Pancreas (tissue), 10 donors: ENCODE measurements at places on chromosomes 2 and 18. TPM values are rescaled to one million over a fixed set of nuclear protein-coding genes. Genes with fewer than 3 reads are reported as not detected.

The LYPD6 gene
- polyA plus RNA-seq: 1.8 TPM

The CROCC2 gene
- polyA plus RNA-seq: 0.05 TPM

The ANKAR gene
- 4.7 TPM for polyA plus RNA-seq

The EFEMP1 gene
- 25.7 TPM for polyA plus RNA-seq

The MERTK gene
- 3.5 TPM for polyA plus RNA-seq

The CNTNAP5 gene
- polyA plus RNA-seq: 0.11 TPM

The CLK1 gene
- 573 TPM for polyA plus RNA-seq

The SERPINB3 gene
- not detected for polyA plus RNA-seq

The SKA1 gene
- polyA plus RNA-seq: 0.15 TPM

GRCh38 chr2:59322870-59323269 is 1081.7 kb upstream of the FANCL start:
- no peaks in the 10 kb centered on the region for H3K27me3 ChIP-seq
- no peaks in the 10 kb centered on the region for H3K4me1 ChIP-seq
- H3K36me3 ChIP-seq: no peaks in the 10 kb centered on the region
- DNase-seq: no peak

DNA sequence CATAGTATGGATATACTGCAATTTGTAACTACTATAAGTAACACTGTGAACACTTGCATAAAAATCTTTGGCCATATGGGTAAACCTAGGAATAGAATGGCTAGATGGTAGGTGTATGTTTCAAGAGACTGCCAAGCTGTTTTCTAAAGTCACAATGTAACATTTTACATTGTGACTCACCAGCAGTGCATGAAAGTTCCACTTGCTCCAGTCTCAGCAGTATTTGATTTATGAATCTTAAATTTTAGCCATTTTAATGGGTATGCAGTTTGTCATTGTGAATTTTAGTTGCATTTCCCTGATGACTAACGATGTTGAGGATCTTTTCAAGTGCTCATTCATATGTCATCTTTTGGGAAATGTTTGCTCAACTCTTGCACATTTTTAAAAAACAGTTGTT is 86.1 kb downstream of the FARSB start:
- H3K4me3 ChIP-seq: no peak overlapping the region
- no peak for DNase-seq
- H3K36me3 ChIP-seq: no peaks in the 10 kb centered on the region
- no peaks in the 10 kb centered on the region for H3K4me1 ChIP-seq
- no peak overlapping the region for H3K27ac ChIP-seq

DNA sequence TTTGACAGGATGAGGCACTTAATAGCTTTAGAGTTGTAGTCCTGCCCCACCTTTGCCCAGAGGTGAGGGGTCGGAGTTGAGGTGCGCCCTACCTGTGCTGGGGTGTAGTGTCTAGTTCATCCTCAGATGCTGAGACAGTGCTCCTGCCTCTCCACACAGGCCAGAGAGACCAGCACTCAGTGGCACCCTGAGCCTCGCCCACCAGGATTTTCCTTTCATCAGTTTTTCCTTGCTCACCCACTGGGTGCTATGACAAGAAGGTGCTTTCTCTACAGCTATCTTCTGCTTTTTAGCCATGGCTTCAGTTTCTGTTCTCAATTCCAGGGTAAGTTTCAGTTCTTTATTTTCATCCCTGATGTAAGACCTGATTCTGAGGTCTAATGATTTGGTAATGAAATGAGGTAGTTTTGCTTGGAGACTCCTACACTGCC is 16.8 kb upstream of the TMEM131 start:
- H3K27ac ChIP-seq: no peak overlapping the region
- no peaks in the 10 kb centered on the region for H3K36me3 ChIP-seq
- H3K27me3 ChIP-seq: no peaks in the 10 kb centered on the region

- H3K27ac ChIP-seq: no peak overlapping the region
- H3K4me3 ChIP-seq: no peak overlapping the region
- no peaks in the 10 kb centered on the region for H3K27me3 ChIP-seq
- peaks cover 7% of the 10 kb centered on the region for H3K4me1 ChIP-seq
- no peak for DNase-seq
Measured at GRCh38 chr2:14910654-14911053, 278.1 kb downstream of the LRATD1 start.

- H3K4me1 ChIP-seq: peaks cover 25% of the 10 kb centered on the region
- H3K27ac ChIP-seq: peak overlapping the region; percentile 19
- H3K27me3 ChIP-seq: no peaks in the 10 kb centered on the region
- no peak for DNase-seq
Measured at GRCh38 chr2:55112229-55113031, 62.2 kb upstream of the RTN4 start.

GRCh38 chr2:221779614-221780067 is 207.5 kb upstream of the EPHA4 start:
- H3K27me3 ChIP-seq: no peaks in the 10 kb centered on the region
- no peaks in the 10 kb centered on the region for H3K4me1 ChIP-seq
- H3K27ac ChIP-seq: no peak overlapping the region
- H3K36me3 ChIP-seq: no peaks in the 10 kb centered on the region

GRCh38 chr2:99421469-99421868 is 68.3 kb downstream of the REV1 start:
- peaks cover 7% of the 10 kb centered on the region for H3K36me3 ChIP-seq
- no peak overlapping the region for H3K27ac ChIP-seq
- no peaks in the 10 kb centered on the region for H3K4me1 ChIP-seq
- no peak overlapping the region for H3K4me3 ChIP-seq

GRCh38 chr18:63697097-63697660 is 5.6 kb upstream of the SERPINB11 start:
- no peak overlapping the region for H3K27ac ChIP-seq
- no peak overlapping the region for H3K4me3 ChIP-seq
- DNase-seq: no peak
- no peaks in the 10 kb centered on the region for H3K4me1 ChIP-seq
- H3K27me3 ChIP-seq: no peaks in the 10 kb centered on the region

GRCh38 chr2:241770185-241770935 is 6.3 kb upstream of the GAL3ST2 start:
- no peak overlapping the region for H3K4me3 ChIP-seq
- no peaks in the 10 kb centered on the region for H3K27me3 ChIP-seq
- H3K36me3 ChIP-seq: no peaks in the 10 kb centered on the region
- DNase-seq: no peak

DNA sequence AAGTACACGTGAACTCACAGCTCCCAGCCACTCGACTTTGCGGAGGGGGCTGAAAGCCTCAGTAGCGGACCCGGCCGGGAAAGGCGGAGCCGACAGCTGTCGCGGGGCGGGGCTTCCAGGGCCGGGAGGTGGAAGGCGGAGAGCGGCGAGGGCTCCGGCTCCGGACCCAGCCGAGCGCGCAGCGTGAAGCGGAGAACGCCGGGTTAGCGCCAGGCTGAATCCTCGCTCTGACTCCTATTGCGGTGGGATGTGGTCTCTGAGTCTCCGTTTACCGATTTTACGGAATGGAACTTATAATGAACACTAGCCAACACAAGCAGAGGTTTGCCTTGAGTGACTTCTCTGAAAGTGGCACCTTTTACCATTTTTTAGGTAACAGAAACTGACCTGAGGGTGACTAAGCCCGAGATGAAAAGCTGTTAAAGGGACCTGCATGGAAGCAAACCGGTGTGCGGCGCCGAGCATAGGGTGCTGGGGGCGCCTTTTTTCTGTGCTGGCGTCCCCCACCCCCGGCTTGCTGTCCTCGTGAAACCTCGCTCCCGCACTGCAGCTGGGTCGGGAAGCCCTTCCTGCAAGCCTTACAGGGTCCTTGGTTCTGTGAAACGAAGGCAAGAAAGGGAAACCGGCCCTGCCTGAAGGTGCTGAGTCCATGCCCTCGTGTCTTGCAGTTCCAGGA is 72.9 kb downstream of the EN1 start:
- no peaks in the 10 kb centered on the region for H3K27me3 ChIP-seq
- H3K4me3 ChIP-seq: peak overlapping the region; percentile 15

DNA sequence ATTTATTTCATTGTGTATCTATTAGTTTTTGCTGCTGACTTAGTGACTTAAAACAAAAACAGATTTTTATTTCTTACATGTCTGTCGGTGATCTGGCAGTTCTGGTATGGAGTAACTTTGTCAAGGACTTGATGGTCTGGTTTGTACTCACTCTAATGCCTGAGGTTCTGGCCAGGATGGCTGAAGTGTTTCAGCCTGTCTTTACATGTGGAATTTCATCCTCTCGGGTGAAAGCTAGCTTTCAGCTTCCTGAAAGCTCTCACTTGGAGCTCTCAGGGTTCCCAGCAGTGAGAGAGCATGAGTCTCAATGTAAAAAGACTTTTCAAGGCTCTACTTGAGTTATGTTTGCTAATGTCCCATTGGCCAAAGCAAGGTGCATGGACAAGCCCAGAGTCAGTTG is 216.4 kb downstream of the NR4A2 start:
- H3K4me1 ChIP-seq: no peaks in the 10 kb centered on the region
- DNase-seq: no peak
- no peaks in the 10 kb centered on the region for H3K27me3 ChIP-seq
- H3K36me3 ChIP-seq: no peaks in the 10 kb centered on the region

DNA sequence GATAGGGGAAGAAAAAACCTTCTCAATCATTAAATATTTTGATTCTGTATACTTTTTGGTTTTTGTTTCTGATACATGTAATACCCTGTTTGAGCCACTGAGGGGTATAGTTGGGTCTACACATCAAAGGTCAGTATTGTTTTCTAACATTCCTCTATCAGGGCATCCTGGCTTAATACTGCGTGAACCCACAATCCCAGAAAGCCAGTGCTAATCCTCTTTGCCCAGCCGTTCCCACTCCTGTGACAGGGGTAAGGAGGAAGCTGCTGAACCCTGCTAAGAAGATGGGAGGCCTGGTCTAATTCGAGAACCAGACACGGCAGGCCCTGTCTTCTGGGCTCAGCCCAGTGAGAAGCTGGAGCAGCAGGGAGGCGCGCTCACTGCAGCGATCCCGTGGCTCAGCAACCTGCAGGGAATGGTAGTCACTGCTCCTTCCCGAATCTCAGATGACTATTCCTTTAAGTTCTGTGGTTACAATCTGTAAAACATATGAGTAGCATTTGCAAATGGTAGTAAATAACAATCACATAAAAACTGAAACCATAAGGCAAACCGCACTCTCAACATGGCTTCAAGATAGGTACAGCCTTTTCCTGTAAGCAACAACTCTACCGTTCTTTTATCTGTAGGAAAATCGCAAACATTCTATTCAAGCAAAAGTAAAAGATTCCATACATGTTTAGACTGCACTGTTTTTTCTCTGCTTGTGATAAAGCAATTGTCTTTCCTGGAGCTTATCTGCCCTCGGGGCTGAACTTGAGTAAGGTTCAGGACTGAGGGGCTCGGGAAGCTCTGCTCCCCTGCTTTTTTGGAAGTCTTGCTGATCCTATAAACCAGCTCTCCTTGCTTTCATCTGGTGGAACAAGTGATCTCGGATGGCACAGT is 87.0 kb downstream of the EPB41L3 start:
- no peaks in the 10 kb centered on the region for H3K27me3 ChIP-seq
- no peak for DNase-seq
- H3K36me3 ChIP-seq: no peaks in the 10 kb centered on the region
- no peaks in the 10 kb centered on the region for H3K4me1 ChIP-seq
- no peak overlapping the region for H3K27ac ChIP-seq
- H3K4me3 ChIP-seq: no peak overlapping the region

- no peak for DNase-seq
- no peaks in the 10 kb centered on the region for H3K36me3 ChIP-seq
- H3K4me1 ChIP-seq: no peaks in the 10 kb centered on the region
- no peak overlapping the region for H3K4me3 ChIP-seq
Measured at GRCh38 chr2:104861351-104862057, 7.6 kb downstream of the POU3F3 start.

GRCh38 chr2:240421381-240421780 is 14.1 kb upstream of the GPC1 start:
- no peaks in the 10 kb centered on the region for H3K4me1 ChIP-seq
- H3K27ac ChIP-seq: no peak overlapping the region
- no peak overlapping the region for H3K4me3 ChIP-seq

DNA sequence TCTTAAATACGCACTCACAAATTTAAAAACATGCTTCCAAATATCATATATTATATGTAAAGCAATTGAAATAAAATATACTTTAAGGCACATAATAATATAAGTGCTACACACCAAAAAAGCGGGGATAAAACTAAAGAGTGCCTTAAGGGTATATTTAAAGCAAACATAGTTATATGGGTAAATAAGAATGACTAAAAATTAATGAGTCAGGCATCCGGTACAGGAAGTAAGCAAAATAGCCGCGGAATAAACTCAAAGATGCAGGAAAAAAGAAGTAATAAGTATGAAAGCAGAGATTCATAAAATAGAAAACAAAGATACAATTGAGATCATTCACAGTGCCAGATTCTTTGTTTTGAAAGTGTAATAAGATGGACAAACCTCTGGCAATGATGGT is 503.5 kb upstream of the SOX11 start:
- no peaks in the 10 kb centered on the region for H3K4me1 ChIP-seq
- H3K27ac ChIP-seq: no peak overlapping the region
- no peak for DNase-seq
- H3K4me3 ChIP-seq: no peak overlapping the region
- no peaks in the 10 kb centered on the region for H3K36me3 ChIP-seq
- H3K27me3 ChIP-seq: no peaks in the 10 kb centered on the region

DNA sequence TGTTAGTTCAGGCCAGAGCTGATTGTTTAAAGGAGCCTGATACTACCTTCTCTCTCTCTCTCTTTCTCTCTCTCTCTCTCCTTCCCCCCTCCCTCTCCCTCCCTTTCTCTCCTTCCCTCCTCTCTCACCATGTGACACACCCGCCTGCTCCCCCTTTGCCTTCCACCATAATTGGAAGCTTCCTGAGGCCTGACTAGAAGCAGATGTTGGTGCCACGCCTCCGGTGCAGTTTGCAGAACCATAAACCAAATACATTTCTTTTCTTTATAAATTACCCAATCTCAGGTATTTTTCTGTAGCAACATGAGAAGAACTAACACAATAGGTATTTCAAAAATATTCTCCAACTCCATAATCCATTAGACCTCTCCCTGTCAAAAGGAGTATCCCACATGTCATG is 62.4 kb downstream of the ANKRD62 start:
- no peak overlapping the region for H3K4me3 ChIP-seq
- no peaks in the 10 kb centered on the region for H3K36me3 ChIP-seq
- no peaks in the 10 kb centered on the region for H3K27me3 ChIP-seq
- no peak overlapping the region for H3K27ac ChIP-seq
